Stimulated activated CD8-positive, alpha-beta memory T cell treated with anti-CD3 and anti-CD28 coated beads, Interleukin-15, amount 100 ng/mL, for 24 hours (primary cell): ENCODE measurements at places on chromosomes 1 and 21.

DNA sequence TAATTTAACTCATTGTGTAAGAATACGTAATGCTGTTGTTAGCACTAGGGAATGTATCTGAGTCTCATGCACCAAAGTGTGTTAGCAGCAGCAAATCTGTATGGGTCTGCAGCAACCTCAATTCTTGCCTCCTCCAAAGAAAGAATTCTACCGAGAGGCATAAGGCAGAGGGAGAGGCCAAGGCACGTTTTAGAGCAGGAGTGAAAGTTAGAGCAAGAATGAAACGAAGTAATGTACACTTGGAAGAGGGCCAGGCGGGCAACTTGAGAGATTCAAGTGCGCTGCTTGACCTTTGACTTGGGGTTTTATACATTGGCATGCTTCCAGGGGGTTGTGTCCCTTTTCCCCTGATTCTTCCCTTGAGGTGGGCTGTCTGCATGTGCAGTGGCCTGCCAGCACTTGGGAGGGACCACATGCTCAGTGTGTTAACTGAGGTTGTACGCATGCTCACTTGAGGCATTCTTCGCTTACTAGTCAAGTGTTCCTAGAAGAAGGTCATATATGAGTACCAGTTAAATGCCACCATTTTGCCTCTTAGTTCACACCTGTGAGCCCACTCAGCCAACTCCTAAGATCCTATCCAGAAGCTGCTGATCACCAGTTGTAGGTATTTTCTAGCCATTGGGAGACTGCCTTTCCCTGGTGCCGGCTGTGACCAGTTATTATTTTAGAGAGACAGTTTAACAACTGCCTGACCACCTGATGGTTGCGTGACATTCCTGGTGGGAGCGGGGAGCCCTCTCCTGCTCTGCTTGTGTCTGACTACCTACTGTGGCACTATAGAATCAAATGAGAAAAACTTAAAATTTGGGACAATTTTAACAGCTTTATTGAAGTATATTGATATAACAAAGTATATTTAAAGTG, 2.7 kb upstream of the CNN3 start:
- no peak for DNase-seq

DNA sequence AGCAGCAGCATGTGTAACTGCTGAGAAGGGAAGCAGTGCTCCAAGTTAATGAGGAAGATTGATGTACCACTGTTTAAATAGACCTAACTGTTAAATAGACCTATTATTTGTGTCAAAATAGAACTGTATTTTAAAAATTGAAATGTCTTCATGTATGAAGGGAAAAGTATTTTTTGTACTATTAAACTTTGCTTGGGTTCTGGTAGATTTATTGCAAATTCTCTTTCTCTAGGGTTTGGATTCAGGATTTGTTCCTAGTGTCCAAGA, 128.3 kb downstream of the OSBPL9 start:
- DNase-seq, result no peak

- DNase-seq, result no peak
Observed at GRCh38 chr1:209375097-209375496, 208.4 kb upstream of the CAMK1G start.

GRCh38 chr1:85398391-85399064, 66.4 kb downstream of the DDAH1 start:
- no peak for DNase-seq

GRCh38 chr1:33372677-33373076, 51.8 kb upstream of the A3GALT2 start:
- no peak for DNase-seq

DNA sequence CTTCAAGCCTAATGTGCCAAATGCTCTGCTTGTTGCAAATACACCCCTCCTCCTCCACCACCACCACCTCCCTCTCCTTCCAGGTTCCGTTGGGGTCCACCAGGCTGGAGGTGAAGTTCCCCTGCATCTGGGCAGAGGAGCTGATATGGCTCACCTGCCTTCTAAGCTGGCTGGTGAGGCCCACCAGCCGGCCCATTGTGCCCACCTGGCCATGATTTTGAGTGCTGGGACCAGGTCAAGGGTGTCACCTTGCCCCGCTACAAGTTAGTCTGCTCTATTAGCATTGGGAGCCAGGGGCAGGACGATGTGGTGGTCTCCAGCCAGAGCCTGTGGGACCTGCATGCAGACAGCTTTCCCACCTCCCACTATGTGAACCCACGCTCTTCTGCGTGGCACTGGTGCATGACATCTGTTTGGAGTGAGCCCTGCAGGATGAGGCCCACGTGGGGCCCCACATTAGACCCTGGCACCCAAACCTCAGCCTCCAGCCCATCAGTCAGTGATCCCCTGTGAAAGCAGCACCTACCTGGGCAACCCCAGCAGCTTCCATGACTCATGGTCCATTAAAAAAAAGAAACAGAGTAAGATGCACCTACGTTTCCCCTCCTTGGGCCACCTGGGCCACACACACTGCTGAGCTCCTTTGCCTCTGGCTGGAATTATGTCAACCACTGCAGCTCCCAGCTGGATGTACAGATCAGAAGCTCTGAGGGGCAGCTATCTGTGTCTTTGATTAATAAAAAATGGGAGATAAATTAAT, 15.6 kb upstream of the CDCP2 start:
- no peak for DNase-seq

DNA sequence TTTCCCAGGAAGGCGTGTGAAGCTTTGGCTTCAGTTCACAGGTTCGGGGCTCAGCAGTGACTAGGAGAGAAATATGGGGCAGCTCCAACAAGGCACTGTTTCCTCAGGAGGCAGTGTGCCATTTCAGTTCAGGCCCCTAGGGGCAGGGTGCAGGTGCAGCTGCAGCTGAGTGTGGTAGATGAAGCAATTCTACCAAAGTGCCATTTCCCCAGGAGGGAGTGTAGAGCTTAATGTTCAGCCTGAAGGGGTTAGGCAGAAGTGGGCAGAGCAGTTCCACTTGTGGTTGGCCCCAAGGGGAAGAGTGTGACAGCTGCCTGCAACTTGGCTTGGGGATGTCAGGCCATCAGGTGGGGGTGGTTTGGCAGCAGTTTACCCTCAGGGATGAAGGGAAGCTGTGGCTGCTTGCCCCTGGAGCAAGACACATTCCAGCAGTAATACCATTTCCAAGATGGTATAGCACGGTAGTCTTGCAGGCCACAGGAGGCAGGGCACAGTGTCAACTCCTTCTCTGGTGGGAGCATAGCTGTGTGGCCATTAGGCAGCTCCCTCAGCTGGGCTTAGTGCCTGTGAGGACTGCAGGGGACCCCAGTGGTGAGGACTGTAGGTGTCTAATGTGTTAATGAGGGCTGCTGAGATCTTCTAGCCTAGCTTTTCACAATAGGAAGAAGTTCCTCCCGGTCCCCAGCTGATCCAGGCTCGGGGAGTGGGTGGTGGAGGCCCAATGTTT, 34.7 kb downstream of the RGSL1 start:
- DNase-seq, result no peak

- no peak for DNase-seq
Observed at GRCh38 chr1:1109743-1110142, 6.1 kb downstream of the C1orf159 start.

GRCh38 chr21:38082936-38083485, 166.8 kb upstream of the KCNJ6 start:
- DNase-seq, result no peak

DNA sequence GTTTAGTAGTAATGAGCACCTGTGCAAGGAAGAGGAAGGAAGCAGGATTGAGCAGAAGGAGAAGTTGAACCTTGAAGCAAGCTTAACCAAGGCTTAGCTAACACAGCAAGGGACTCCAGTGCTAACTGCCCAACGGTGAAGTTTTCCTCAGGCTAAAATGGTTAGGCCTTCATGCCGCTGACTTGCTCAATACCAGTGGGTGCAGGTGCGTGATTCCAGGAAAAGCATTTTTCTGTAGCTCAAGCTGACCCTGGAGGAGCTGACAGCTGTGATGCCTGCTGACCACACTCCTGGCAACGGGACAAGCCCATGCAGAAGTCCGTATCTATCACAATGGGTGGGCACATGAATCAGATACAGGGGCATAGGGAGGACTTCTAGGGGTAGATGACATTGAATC, 76.5 kb upstream of the FGGY start:
- no peak for DNase-seq

GRCh38 chr1:192438737-192439136, 121.9 kb downstream of the RGS21 start:
- no peak for DNase-seq

GRCh38 chr21:15240848-15241247, 176.0 kb upstream of the NRIP1 start:
- DNase-seq, result no peak

DNA sequence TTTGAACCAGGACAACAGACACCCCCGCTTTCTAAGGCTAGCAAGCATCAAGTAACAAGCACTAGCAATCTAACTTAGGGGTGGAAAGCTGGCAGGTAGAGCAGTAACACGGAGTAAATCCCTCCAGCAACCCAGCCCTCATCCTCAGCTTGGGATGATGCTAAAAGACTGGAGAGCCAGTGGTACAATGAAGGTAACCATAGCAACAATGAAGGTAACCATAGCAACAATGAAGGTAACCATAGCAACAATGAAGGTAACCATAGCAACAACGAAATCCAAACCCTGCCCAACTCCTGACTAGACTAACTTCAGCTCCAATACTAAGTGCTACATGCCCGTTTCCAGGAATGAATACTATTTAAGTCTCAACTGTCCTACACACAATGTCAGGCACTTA, 22.2 kb upstream of the EIF4G3 start:
- no peak for DNase-seq

DNA sequence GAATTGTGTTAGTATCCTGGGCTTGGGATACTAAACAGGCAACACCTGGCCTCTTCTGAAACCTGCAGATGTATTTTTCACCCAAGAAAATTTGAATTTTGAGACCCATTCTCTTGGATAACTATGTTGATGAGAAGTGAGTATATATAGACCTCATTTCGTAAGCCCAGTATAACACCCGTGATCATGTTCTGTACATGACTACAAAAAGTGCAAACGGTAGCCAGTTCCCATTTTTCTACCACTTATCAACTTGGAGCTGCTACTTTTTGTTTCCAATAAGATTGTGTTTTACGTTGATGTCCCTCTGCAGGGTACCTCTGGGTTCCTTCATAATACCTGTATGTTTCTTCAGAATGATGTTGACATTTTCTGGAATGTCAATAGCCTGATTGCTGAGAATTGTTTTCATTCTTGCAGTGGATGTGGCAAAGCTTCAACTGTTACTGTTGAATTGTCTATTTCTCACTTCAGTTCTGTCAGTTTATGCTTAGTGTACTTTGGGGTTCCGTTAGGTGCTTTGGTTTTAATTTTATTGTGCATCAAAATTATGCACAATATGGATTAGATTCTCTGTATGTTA, 48.1 kb downstream of the ZFYVE9 start:
- no peak for DNase-seq

DNA sequence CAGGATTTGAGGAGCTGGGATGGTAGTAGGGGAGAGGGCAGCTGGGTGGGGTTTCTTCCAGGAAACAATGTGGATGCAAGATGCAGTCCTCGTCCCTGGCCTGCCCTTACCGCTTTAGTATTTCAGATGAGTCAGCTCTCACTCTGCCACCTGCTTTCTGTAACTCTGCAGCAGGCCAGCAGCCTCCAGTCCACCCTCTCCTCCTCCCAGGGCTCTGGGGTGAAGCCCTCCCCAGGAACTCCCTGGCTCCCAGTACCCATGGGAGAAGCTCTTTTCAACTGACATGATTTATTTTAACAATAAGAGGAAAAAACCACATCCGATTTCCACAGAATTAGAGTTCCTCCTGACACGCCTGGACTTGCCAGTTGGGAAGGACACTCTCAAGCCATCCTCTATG, 39.0 kb upstream of the IL20 start:
- no peak for DNase-seq

GRCh38 chr1:210598135-210598652, 269.5 kb downstream of the HHAT start:
- DNase-seq, result no peak

DNA sequence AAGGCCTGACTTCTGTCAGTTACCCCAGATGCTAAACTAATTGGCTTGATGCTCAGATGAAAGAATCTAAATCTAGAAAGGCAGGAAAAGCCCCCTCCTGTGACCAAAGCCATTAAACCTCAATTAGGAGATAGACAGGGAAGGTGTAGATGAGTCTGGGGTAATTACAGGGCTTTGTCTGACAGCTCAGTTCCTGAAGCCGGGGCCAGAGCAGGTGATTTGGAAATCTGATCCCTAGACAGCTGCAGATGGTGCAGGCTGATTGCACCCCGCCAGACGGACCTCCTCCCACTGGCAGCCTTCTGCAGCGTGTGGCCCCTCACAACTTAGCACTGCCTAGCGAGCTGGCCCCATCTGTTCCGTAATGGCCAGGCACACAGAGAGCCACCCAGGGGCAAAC, 395.1 kb downstream of the HLX start:
- DNase-seq, result no peak

DNA sequence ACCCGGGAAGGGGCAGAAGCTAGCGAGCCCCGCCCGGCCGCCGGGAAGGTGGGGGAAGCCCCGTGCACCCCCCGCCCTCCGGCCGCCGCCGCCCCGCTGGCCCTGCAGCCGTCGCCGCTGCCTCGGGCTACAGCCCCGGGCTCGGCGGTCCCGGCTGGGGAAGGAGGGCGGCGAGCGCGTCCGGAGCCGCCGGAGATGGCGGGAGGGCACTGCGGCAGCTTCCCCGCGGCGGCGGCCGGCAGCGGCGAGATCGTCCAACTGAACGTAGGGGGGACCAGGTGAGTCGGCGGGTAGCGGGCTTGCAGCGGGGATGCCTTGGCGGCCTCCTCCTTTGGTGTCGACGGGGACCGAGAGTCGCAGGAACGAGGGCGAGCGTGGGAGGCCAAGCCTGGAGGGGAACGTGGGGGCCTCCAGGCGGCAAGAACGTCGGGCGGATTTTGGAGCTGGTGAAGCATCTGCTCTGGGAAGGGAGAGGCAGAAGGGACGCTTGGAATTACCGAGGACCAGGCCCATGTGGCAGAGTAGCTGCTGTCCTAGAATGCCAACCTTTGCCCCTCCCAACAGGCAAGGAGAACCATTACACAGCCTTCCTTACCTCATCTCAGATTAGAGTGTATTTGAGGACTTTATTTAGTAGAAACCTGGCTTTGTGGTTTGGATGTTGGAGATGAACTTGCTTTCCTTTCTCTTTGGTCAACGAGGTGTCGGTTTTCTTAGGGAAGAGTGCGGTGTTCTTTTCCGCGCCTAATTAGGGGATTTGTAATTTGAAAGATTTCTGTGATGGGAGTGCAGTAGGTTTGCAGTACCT, 591 bp downstream of the KCTD3 start:
- DNase-seq, result no peak

GRCh38 chr1:20590306-20590777, 1.4 kb downstream of the CDA start:
- no peak for DNase-seq

GRCh38 chr1:72637593-72637992, 355.3 kb upstream of the NEGR1 start:
- DNase-seq, result no peak

- DNase-seq, result no peak
Observed at GRCh38 chr1:165187031-165188009, 169.2 kb downstream of the LMX1A start.

GRCh38 chr1:110700767-110701166, 26.0 kb upstream of the KCNA3 start:
- no peak for DNase-seq

- DNase-seq, result no peak
Observed at GRCh38 chr1:19043579-19044443, 87.3 kb upstream of the IFFO2 start.

GRCh38 chr1:19035377-19036040, 79.0 kb upstream of the IFFO2 start:
- no peak for DNase-seq
